ENCODE measurements at places on chromosomes 4 and X.
A peak's percentile ranks its signal among the peaks of the same experiment; 100 is the strongest.

GRCh38 chrX:148713981-148714380, 213.6 kb downstream of the AFF2 start:
- DNase-seq, result peak; percentile 33

DNA sequence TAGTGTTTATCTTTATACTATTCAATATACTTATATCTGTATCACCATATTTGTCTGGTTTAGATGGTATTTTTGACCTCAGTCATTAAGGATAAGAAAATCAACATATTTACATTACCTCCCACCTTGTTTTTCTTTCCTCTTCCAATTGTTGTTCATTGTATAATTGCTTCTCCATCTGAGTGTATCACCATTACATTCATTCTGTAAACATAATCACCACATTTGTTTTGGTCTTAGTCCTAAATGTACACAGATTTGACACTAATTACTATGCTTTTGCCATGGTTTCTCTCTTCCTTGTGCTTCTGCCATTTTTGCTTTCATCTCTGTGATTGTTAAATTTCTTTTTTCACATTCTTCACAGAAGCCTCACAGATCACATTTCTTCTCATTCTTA, 12.7 kb downstream of the ARMCX6 start:
- DNase-seq, result no peak

DNA sequence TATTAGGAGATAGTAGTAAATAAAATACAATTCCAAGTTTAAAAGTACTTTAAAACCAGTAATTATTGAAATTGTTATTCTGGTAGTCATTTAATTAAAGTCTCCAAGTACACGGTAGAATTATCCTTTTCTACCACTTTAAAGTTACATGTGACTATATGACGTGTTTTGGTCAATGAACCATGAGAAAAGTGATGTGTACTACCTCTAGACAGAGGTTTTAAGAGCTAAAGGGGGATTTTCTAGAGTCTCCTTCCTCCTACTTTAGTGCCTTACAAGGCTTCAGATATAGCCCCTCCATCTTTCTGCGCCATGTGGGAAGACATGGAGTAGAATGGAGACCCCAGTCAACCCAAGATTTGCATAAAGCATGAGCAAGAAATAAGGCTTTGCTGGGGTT, 2296.6 kb upstream of the AGA start:
- no peak for DNase-seq

DNA sequence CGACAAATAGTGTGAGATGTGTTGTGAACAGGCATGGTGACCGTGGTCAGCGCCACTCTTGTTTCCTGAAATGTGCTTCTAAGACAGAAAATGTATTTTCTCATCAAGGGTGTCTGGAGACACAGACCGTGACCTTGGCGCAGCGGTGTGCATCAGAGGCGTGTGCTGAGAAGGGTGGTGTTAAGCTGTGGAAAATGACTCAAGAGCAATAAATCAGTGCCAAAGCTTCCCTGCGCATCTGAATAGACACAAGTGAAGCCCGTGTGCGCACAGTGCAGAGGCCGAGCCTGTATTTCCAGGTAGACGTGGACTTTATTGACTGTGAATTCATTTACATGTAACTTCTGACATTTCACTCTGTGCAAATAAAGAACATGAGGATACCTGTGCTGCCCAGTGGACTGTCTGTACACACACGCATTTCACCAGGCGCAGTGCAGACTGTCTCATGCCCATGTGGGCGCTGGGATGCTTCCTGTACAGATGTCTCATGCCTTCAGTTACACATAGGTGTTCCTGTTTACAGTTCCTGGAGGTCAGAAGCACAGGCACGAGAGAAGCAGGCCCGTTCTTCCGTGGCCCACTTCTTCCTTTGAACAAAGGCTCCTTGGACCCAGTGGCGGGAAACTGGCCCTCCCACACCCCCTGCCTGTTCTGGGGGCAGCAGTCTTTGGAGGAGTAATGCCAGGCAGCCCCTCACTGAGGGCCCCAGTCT, 31.9 kb downstream of the NSG1 start:
- DNase-seq, result no peak

GRCh38 chr4:81919223-81919622, 447.5 kb upstream of the RASGEF1B start:
- no peak for DNase-seq

GRCh38 chrX:113400193-113400704, 559.6 kb upstream of the AMOT start:
- peak; percentile 22 for DNase-seq

DNA sequence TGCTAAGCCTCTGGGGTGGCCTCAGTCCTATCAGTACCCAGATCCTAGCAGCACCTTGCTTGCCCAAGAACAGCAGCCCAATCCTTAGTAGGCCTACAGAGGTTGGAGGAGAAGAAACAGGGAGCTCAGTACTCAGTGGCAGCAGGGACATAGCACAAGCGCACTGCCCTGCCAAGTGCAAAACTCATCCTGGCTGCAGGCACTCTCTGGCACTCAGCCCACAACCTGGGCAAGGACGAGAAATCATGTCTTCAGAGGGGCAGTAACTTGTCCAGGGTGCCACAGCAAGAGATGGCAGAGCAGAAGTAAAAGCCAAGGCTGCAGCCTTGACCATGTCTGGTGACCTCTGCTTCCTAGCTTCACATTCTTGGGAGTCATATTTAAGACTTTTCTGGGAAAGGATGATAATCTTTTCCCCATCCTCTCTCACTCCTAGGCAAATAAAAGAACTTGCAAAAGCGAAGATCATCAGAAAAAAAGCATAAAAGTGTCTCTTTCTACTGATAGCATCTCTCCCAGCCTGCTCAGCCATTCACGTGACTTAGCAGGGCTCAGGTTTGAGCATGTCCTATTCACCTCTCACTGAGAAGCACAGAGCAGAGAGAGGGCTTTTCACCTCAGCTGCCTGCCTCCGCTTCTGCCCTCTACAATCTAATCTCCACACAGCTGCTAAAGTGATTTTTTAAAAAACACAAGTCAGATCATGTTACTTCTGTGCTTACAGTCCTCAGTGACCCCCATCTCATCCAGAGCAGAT, 37.2 kb upstream of the MAGEA4 start:
- no peak for DNase-seq
